ENCODE measurements at places on chromosomes 7 and 10.

DNA sequence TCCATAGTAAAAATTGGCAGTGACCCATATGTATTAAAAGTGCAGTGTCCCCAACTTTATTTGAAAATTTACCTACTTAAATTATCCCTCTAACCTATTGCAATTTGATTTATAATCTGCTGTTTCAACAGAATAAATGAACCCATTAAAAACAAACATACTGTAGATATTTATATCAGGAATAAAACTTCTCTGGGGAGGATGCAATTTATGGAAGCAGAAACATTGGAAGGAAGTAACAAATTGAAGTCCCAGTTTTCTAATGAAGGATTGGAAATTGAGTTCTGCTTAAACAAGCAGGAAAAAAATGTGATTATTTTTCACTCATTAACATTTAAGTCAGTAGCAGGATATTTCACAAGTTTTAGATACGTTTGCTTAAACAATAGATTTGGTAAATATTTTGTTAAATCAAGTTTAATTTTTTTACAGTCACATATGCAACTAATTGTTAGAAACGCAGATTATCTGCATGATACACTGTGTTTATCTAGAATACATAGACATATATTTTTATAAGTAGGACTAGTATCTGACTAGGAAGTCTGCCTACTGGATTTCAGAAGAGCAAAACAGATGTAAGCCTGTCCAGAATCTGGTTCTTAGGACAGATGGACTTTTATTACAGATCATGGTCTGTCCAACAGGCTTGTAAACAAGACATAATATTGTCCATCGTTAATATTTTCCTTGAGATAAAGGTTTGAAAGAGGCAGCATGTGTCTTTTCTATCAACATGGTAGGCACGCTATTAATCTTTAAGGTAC lies 5.3 kb downstream of the AGMO start:
- no peak for DNase-seq

- no peak for DNase-seq
These were observed 98.8 kb upstream of the COL1A2 start for GRCh38 chr7:94295850-94296249.

DNA sequence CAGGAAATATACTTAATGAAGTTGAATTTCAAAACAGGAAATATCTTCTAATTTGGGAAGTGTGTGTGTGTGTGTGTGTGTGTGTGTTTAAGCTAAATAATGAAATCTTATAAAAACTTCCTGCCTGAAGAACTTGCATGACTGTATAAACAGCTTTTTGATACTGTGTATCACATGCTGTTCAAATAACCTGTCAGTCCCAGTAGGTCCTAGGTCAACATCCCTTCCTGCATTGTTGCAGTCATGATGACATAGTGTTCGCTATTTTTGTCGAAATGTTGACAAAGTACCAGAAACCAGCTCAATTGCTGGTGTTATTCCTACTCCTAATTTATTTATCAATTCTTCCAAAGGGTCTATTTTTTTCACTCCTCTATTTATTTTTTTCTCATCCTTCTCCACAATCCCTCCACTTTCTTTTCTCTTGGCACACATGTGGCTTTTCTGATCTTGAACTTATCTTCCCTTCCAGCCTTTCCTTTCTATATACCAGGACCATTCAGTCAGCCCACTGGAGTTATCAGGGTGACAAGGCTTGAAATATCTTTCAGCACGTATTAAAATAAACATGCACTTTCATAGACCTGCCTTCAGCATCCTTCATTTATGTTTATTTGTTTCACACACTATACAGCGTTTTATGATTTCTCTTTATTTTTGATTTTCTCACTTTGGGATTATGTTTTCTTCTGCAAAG lies 115.8 kb downstream of the PLXDC2 start:
- no peak for DNase-seq

GRCh38 chr7:92808635-92809034 lies 27.7 kb downstream of the CDK6 start:
- no peak for DNase-seq

GRCh38 chr7:39605087-39605486 lies 18.3 kb upstream of the RALA start:
- DNase-seq, result no peak

DNA sequence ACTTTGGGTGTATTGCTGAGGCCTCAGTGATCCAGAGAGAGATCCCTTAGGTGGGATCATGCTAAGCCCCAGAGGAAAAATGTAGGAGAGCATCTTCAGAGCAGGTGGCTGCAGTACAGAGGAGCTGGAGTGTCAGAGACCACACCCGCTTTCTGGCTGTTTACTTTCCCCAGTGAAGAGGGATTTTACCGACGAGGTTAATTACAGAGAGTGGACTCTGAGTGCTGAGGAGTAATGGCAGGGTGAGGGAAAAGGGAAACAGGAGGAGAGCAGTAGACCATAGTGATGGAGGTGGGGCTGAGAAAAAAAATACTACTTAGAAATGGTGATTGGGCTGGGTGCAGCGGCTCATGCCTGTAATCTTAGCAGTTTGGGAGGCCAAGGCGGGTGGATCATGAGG lies 43.3 kb upstream of the HBP1 start:
- no peak for DNase-seq

- DNase-seq, result no peak
These were observed 224.2 kb upstream of the NPY start for GRCh38 chr7:24059775-24060174.

DNA sequence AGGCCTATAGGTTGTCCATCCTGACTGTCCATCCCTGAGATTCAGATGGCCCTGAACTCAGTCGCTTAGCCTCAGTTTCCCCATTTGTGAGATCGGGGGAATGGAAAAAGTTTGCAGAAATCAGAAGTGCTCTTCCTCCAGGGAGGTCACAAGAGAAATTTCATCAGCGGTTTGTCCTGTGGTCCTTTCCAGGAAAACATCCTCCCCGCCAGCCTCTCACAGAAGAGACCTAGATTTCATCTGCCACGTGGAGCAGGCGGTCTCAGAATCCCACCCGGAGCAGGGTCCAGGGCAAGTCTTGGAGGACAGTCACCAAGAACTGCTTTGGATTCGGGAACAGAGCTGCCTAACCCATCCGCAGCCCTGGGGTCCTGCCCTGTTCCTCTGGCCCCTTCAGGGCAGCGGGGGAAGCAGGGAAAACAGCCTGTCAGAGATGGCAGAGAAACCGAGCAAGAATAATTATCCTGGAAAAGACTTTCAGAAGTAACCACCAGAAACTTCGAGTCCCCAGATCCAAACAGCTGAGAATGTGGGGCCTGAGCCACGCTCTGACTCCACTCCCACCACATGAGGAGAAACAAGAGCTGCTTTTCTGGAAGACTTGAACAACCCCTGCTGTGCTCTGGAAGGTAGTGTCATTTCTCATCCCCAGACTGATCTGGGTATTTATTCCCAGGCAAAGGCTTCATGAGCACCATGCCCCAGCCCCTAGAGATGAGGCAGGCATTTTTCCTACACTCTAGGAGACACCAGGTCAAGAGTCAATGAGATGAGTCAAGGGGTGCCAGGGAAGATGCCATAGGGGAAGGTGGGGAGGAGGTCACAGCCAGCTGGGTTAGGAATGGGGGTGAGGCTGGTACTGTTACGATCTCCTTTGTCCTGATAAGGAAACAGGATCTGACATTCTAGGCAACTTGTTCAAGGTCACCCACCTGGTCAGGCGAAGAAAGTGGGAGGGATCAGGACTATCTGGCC lies 1.1 kb upstream of the TNS3 start:
- no peak for DNase-seq

DNA sequence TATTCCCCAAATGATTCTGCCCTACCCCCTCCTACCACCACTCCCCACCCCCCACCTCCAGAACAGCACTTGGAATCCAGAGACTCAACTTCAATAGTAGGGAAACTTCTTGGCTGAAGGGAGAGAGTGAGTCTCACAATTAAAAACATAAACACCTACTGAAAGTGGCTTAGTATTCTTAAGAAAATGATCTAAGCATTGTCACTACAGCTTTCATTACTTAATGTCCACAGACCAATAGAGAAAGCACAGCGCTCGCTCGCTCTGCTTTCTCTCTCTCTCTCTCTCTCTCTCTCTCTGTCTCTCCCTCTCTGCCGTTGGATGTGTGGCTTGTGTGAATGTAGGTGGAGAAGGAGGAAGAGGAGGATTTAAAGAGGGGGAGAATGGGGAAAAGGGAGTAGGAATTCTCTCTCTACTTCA lies 1.5 kb upstream of the SEMA3A start:
- no peak for DNase-seq

- DNase-seq, result no peak
These were observed 81.2 kb downstream of the BMPR1A start for GRCh38 chr10:86837663-86838062.

- DNase-seq, result no peak
These were observed 42.1 kb upstream of the RASGEF1A start for GRCh38 chr10:43308986-43309385.

- no peak for DNase-seq
These were observed 43.0 kb downstream of the SUFU start for GRCh38 chr10:102546606-102547320.

Measured in stimulated activated naive CD8-positive, alpha-beta T cell treated with anti-CD3 and anti-CD28 coated beads, Interleukin-15, amount 100 ng/mL, for 72 hours (primary cell).